ENCODE measurements at places on chromosomes 11 and 22. TPM values are rescaled to one million over a fixed set of nuclear protein-coding genes. Genes with fewer than 3 reads are reported as not detected.

Gene ESAM
- 127 TPM for total RNA-seq

DNA sequence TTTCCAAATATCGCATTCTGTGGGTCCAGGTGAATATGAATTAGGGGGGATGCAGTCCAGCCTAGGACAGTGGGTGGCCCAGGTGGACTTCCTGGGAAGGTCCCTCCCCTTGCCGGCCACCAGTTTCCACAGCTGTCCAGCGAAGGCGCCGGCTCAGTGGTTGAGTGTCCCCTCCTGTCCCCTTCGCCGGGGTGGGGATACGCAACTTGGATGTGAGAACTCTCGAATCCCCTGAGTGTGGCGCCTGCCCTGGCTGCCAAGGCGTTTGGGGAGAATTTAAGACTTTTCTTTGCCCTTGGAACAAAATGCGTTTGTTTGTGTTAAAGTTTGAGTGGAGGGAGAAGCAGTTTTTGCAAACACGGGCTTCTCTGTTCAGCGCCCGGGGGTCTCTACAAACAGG lies 123.7 kb downstream of the KCNQ1OT1 start:
- DNase-seq: no peak

DNA sequence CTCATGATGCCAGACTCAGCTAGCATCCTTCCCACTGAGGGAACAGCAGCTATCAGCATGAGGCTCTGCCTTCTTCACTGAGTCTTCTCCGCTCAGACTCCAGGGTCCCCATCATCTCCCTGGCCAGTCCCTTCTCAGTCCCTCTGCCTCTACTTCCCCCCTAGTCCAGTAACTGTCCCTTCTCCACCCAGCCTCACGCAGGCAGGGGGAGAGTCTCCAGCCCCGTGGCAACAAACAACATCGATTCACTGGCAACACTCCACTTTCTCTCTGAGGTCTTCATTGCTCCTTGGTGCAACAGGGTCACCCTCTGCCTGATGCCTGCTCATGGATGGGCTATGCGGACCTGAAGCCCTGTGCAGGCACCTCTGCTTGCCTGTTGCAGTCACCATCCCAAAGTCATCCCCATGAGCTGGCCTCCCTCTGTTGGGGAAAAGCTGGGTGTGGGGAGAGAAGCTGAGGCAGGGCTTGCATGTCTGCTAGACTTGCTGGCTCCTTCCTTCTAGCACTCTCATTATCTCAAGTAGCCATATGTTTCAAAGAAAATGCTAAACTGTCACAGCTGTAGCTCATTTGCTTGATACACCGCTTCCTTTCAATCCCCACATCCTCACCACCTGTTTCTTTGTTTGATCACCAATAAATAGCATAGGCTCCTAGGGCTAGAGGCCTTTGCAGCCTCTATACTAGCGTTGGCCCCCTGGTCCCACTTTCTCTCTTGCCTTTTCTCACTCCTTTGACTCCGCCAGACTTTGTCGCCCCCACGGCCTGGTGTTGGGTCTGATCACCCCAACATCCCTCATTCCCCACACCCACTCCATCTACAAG lies 4.3 kb upstream of the BCR start:
- no peak for DNase-seq

DNA sequence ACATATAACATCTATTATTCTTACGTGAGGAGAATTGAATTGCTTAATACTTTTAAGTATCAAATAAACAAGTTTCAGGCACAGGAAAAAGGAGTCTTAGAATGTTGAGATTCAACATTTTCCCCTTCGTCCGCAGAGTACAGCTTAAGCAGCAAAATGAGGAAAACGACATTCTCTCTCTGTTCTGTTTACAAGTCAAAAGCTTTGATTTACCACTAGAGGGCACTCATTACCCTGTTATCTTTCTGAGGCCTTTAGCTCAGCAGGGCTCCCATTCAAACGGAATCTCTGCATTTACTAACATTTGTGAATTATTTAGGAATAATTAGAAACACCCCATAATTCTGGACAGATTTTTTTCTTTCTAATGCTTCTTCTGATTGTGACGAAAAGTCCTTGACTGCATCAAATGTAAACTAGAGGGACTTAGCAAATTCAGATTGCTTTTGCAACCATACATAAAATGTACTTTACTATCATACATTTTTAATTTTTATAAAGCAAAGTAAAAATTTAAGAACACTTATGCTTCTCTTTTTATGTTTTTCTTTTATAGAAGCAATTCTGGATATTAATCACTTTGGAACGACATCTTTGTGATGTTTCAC lies 75.0 kb downstream of the JRKL start:
- DNase-seq: no peak

GRCh38 chr11:131976021-131976420 lies 605.6 kb downstream of the NTM start:
- no peak for DNase-seq

Gene MRGPRF
- total RNA-seq: 15.6 TPM

DNA sequence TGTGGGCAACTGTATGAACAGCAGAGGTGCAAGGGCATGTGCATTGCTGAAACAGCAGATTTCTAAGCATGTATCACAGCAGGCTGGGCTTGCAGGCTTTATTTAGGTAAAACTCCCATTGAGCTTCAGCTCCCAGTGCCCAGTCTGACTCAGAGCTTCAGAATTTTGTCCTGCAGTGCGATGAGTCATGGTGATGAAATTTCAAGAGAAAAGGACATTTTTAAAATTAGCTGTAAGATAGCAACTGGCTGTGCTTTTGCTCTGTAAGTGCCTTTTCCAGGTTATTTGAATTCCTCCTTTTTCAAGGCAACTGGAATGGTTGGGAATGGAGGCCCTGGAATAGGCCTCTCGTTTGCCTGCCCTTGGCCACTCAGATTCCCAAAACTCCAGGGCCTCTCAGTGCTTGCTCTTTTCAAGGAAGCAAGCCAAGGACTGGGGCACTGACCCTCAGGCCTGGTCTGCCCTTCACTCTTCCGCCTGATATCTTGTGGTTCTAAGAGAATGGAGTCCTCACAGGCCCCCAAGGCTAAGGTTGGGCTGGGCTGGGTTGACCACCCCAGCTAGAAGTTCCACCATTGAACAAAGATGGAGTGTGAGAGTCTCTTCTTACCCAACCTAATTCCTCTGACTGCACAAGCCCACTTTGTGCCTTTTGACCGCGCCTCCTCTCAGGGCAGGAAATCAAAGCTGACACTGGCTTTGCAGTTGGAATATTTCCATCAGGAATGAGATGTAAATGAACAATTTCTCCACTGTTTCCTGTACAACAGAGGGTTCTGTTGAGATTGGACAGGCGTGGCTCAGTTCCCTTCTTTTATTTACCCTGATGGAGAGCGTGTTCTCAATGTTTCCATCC lies 59.5 kb upstream of the PRSS23 start:
- DNase-seq: no peak

DNA sequence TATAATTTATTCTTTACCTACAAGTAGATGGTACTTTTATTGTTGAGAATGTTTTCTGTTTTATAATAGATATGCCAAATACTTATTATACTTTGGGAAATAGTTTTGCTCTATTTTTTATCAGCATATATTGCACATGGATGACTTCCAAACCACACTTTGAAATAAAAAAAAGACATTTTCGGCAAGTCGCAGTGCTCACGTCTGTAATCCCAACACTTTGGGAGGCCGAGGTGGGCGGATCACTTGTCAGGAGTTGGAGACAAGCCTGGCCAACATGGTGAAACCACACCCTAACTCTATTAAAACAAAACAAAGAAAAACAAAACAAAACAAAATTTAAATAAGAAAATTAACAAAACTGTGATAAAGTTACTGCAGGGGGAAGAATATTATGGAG lies 983.9 kb upstream of the CNTN5 start:
- DNase-seq: no peak

Gene ACRV1
- not detected for total RNA-seq

DNA sequence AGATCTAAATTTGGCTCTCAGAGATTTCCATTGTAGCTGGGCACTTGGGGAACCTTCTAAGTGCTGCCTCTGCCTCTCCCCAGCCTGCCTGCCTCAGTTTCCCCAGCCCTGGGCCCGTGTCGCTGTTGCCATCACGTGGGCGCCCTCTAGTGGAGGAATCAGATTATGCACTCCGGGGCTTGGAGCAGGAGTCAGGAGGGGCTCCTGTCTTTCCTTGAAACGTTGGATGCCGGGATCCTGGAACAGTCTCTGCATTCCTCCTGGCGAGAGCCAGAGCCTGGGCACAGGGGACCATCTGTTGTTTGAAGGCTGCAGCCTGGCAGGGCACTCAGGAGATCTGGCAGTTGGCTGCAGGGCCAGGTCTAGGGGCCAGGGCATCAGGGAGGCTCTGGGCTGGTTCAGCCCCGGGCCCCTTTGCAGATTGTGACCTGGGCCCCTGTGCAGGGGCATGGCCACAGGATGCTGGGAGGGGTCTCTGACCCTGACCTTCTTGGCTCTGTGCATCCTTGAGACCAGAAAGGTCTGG lies 71.6 kb downstream of the LRP5 start:
- DNase-seq: no peak

Gene SMTNL1
- total RNA-seq: not detected

DNA sequence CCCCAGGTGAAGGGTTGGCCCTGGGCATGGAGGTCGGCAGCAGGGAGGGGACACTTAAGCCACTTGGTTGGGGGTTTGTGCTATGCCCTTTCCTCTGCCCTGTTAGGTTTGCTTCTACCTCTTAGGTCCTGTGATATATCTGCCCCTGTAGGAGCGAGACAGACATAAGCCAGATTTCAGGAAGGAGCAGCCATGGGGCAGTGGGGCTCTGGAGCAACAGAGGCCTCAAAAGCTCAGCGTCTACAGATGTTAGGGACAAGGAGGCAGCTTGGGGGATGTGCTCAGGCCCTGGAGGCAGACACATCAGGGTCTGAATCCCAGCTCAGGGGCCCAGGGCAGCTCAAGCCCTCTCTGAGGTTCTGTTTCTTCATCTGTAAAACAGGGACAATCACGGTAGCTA lies 27.2 kb upstream of the KCNQ1OT1 start:
- DNase-seq: no peak

- no peak for DNase-seq
Observed at GRCh38 chr11:114426280-114426679, 13.0 kb upstream of the REXO2 start.

GRCh38 chr11:44016546-44017442 lies 31.0 kb upstream of the ACCSL start:
- no peak for DNase-seq

Gene APOA5
- total RNA-seq: 0.20 TPM

DNA sequence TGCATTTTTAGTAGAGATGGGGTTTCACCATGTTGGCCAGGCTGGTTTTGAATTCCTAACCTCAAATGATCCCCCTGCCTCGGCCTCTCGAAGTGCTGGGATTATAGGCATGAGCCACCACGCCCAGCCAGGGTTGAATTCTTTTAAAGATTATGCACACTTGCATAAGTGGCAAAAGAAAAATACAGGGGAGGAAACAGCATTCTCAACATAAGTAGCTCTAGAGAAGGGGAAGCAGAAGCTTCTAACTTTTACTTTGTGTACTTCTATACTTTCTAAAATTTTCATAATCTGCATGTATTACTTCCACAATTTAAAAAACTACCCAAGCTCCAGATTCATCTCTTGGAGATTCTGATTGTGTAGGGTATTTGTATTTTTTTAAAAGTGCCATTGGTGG lies 108.0 kb downstream of the SLC1A2 start:
- DNase-seq: no peak

GRCh38 chr11:13329670-13330356 lies 52.2 kb downstream of the BMAL1 start:
- DNase-seq: no peak

- no peak for DNase-seq
Observed at GRCh38 chr11:117489999-117490679, 162.5 kb downstream of the CEP164 start.

DNA sequence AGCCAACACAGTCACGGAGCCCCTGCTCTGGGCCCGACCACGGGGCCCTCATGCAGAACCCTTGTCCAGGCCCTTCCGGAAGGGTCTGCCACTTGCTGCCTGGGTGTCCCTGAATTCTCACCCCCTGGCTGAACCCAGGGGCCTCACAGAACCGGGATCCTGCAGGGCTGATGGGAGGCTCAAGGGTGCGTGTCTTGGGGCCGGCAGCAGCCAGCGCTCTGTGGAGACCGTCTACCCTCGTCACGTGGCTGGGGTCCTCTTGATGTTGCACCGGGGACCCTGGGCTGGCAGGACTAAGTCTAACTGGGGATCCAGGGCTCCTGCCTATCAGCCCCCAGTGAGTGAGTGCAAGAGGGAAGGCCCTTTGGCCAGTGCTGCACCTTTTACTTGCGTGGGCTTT lies 19.3 kb upstream of the CCDC188 start:
- DNase-seq: peak; percentile 57

DNA sequence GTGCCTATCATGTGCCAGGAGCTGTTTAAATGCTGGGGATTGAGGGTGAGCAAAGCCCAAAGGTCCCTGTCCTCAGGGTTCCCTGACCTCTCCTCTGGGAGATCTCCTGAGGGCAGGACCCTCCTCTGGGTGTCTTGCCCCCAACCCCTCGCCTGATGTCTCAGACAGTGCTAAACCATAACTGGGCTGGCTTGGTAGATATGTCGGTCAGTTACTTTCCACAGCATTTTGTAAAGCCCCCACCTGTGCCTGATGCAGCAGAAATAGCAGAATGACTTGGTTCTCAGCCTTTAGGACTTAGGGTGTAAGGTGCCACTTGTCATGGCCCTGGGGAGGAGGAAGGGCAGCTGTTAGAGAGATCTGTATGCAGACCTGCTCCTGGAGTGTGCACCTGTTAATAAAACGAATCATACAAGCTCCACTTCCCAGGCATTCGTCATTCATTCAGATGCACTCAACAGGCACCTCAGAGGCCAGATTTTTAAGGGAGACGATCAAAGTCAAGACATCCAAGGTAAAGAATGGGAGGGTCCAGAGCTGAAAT lies 88.1 kb downstream of the TP53I11 start:
- DNase-seq: no peak

Gene GAS2L1
- total RNA-seq: 29.2 TPM

DNA sequence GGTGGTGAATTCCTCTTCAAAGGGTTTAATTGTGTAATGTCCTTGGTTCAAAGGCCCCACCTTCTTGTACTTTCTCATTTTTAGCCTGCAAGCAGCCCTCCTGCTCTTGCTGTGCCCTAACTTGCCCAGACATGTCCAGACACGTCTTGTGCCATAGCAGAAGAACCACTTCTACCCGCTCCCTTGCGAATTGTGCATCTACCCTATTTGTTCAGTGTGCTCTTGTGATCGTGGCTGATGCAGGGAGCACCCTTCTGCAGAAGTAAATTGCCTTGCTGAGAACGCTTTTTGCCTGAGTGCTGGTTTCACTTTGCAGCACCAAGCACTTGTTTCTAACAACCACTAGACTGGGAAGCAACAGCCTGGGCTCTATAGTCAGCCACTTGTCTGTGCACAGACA lies 249.4 kb downstream of the SBF2 start:
- no peak for DNase-seq

All from upper lobe of left lung (tissue), 6 donors.